ENCODE measurements at places on chromosomes 6 and 20.

DNA sequence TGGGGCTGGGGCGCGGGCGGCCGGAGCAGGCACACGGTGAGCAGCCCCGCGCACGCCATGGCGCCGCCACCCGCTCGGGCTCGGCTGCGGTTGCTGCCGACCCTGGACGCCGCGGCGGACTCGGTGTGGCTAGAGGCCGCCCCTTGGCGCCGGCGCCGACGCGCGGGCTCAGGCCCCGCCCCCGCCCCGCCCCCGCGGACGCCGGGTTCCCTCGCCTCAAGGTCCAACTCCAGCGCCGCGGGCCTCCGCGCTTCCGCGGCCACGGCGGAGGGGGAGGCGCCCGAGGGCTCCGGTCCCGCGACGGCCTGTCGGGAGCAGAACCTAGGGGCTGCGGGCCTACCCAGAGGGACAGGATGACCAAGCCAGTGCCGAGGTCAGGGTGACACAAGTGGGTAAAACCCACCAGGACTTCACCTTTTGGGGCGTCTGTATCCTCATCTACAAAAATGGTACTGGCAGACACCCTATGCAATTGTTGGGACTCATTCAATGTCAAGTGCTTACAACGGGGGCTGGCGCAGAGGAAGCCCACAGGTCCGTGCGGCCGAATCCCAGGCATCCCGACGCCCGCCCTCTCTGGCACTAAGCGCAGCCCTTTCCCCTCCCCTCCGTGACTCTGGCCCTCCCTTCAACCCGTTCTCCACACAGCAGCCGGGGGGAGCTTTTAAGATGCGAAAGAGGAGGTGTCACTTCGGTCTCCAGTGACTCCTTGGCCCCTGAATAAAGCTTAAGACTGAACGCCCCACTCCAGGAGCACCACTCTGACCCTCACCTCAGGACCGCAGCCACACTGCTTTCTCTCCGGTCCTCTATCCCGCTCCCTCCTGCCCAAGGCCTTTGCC, at the start of gene NECAB3:
Gene NECAB3, minus strand, starts transcription at position 135 of the 842 bp plus-strand sequence. Its CDS starts 76 bp downstream, at position 59.
- DNase-seq, result peak; percentile 81

- no peak for DNase-seq
Observed at GRCh38 chr6:93584300-93584699, 164.9 kb upstream of the EPHA7 start.

DNA sequence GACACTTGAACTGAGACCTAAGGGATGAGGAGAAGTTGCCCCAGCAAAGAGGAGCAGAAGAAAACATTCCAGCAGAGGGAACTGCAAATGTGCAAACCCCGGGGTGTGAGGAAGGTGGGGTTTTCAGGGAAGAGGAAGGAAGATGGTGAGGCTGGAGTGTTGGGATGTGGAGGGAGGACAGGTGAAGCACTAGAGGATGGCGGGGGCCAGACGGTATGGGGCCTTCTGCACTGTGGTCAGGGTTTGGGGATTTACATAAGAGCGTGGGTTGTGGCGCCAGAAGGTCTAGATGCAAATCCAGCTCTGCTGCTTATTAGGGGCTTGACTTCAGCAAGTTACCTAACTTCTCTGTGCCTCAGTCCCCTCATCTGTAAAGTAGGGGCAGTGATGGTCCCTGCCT, 16.0 kb downstream of the DLGAP4 start:
- DNase-seq, result no peak

- no peak for DNase-seq
Observed at GRCh38 chr20:46739431-46740213, 30.2 kb downstream of the SLC2A10 start.

- peak; percentile 67 for DNase-seq
Observed at GRCh38 chr6:170438402-170438753, 114.7 kb downstream of the PSMB1 start.

Measured in neural crest cell (in vitro differentiated cells).